ENCODE measurements at places on chromosomes 11 and 22. TPM values are rescaled to one million over a fixed set of nuclear protein-coding genes. Genes with fewer than 3 reads are reported as not detected.
A peak's percentile ranks its signal among the peaks of the same experiment; 100 is the strongest.

MMP10 gene
- total RNA-seq = not detected

LMNTD2 gene
- 4.2 TPM for total RNA-seq

OR2AG2 gene
- total RNA-seq = not detected

IL10RA gene
- total RNA-seq = 295 TPM

CHST1 gene
- not detected for total RNA-seq

CCDC73 gene
- not detected for total RNA-seq

GRCh38 chr11:111694851-111695250 is 71.3 kb downstream of the PPP2R1B start:
- no peak for DNase-seq

- no peak for DNase-seq
Measured at GRCh38 chr11:86663761-86664160, 8.7 kb downstream of the ME3 start.

DNA sequence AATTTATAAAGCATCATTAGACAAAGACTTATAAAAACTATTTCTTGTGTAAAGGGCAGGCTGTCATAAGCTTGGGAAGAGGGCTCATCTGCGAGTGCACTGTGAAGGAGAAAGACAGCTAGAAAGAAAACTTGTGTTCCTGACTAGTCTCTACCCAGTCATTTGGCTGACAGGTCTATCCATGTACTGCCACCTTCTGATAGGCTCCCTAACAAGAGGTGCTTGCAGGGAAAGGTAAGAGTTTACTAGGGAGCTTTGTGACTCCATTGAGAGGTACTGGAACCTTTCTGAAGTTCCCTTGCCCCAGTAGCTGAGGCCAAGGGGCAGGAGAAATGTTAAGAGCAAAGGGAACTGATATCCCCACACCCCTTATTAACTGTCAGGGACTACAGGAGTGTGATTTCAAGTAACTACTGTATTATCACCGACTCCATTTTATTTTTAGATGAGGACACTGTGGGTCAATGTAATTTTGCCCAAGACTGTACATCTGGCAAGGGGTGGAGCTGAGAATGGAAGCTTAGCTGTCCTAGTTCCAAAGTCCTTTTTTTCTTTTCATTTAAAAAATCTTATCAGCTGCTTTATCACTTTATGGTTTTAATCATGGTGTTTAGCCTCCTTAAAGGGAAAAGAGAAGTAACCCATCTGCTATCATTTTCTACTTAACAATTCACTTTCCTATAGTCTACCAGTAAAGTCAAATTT is 129.4 kb downstream of the ARHGAP20 start:
- no peak for DNase-seq

- DNase-seq = no peak
Measured at GRCh38 chr11:70670676-70671034, 272.3 kb downstream of the CTTN start.

GRCh38 chr22:22235558-22235957 is 9.0 kb upstream of the VPREB1 start:
- DNase-seq = peak; percentile 50

DNA sequence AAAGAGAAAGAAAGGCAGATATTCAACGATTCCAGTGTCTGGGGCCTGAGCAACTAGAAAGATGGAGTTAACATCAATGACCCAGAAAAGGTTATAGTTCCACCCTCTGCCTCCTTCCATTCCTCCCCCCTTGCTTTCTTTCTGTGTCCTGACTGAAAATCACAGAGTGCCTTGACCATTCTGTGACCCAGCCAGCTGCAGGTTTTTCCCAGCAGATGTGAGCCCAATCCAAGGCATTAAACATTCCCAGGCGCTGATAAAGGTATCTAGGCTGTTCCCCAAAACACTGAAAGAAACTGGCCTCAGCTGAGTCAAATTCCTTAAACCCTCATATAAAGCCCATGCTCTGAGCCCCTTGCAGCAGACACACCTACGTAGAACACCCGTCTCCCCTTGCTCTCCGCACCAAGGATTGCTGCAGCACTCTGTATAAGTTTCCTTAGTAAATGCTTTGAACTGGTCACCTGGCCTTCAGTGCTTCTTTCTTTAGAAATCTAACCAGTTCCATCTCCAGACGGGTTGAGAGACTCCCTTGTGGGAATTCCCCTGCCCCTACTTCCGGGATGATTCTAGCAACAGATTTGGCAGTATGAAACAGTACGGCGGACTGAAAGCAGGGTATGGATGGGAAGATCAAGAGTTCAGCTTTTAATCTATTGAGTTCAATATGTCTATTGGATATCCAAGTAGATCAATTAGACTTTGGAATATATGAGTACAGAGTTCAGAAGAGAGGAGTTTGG is 48.8 kb upstream of the ZC3H12C start:
- DNase-seq = no peak

GRCh38 chr11:116862951-116863350 is 25.5 kb upstream of the APOA1 start:
- no peak for DNase-seq

- no peak for DNase-seq
Measured at GRCh38 chr11:132844956-132845696, 687.2 kb downstream of the OPCML start.

- DNase-seq = no peak
Measured at GRCh38 chr11:44758983-44759382, 32.2 kb downstream of the TSPAN18 start.

GRCh38 chr11:133934096-133934495 is 22.7 kb downstream of the IGSF9B start:
- no peak for DNase-seq

- DNase-seq = no peak
Measured at GRCh38 chr11:9754010-9754471, 90.2 kb downstream of the SWAP70 start.

- DNase-seq = no peak
Measured at GRCh38 chr11:102283116-102283485, 34.2 kb upstream of the BIRC3 start.

GRCh38 chr11:114135737-114136151 is 76.2 kb downstream of the ZBTB16 start:
- no peak for DNase-seq

DNA sequence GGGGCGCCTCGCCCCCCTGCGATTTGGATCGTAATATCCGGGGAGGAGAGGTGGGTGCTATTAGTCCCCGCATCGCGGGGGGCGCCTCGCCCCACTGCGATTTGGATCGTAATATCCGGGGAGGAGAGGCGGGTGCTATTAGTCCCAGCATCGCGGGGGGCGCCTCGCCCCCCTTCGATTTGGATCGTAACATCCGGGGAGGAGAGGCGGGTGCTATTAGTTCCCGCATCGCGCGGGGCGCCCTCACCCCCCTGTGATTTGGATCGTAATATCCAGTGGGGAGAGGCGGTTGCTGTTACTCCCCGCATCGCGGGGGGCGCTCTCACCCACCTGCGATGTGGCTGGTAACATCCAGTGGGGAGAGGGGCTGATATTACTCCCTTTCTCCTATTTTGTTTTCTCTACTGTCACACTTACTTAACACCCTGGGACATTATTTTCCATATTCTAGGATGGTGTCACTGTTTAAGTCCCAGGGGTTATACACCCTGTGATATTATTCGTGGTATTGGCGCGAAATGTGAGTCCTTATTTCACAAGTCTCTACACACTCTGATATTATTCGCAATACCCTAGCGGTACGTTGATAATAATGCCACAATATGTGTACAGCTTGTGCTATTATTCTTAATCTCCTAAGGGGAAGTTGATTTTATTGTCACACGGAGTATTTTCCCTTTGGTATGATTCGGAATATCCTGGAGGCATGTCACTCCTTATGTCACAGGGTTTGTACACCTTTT is 57.8 kb upstream of the ALDH3B2 start:
- peak; percentile 70 for DNase-seq

DNA sequence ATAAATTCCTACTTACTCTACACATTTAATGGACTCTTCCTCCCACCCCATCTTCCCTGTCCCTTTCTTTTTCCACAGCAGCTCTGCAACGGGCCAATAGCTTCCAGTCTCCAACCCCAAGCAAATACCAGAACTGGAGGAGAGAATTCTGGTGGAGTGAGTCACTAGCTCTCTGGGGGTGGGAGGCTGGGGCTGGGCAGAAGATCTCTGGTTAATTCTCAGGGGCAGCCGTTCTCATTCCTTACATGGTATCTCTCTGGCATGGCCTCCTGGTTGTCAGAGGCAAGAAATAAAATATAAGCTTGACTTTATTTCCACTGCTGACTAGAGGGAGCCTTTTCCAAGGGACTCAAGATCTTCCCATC is 90.4 kb upstream of the PARVA start:
- no peak for DNase-seq

GRCh38 chr22:37291559-37292298 is 9.4 kb downstream of the CYTH4 start:
- no peak for DNase-seq

DNA sequence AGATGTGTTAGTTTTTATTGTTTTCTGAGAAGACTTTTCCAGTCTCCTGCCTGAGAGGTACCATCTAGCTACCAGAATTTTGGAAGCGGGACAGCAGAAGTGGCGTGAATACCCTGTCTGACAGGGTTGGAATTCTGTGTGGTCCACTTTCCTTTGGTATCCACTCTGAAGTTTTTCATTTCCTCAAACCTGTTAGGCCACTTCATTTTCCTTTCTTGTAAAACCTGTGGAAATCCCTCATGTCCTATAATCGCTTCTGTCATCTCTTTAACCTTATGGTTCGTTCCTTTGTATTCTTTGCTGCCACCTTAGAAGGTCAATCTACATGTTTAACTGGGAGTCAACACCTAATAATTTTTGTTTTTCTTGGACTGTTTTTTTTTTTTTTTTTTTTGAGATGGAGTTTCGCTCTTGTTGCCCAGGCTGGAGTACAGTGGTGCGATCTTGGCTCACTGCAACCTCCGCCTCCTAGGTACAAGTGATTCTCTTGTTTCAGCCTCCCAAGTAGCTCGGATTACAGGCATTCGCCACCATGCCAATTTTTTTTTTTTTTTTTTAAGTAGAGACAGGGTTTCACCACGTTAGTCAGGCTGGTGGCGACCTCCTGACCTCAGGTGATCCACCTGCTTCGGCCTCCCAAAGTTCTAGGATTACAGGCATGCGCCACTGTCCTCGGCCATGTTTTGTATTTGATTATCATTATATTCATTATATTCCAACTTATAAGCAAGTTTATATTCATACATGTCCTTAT is 7.1 kb downstream of the SFI1 start:
- no peak for DNase-seq

GRCh38 chr11:76380159-76380976 is 564 bp downstream of the THAP12 start:
- peak; percentile 49 for DNase-seq

- peak; percentile 45 for DNase-seq
Measured at GRCh38 chr22:20131597-20131858, at the start of gene ZDHHC8. ZDHHC8 (plus strand) TSS chr22:20131804; CDS start chr22:20131948, 144 bp downstream.

DNA sequence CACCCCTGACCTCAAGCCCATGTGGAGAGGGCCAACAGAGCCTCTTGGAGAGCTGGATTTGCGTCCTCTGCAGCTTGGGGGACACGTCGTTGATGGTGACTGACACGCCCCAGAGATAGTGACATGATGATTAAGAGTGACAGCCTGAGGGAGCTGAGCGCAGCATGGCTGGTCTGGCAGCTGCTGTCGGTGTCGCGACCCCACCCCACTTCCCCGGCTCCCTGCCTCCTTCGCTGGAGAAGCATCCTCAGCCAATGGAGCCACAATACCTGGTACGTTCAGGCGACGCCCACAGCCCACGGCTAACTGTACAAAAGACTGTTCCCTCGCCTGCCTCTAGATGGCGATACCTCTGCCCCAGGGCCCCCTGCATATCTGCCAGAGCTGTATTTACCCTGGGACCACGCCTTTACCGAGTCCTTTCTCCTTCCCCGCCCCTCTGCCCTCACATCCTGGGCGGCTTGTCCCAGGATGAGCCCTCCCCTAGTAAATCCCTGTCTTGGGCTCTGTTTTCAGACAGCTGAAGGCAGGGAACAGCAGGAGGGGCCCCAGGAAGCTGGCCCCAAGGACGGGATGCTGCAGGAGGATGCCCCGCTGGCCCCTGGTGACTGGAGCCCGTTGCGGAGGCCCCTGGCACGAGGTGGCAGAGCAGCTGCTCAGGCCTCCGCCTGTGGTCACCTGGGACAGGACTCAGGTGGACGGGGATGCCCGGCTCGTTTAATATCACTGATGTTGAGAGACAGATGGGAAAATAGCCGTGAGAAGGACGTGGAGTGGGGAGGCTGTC is 90.6 kb downstream of the RPS6KA4 start:
- peak; percentile 71 for DNase-seq

DNA sequence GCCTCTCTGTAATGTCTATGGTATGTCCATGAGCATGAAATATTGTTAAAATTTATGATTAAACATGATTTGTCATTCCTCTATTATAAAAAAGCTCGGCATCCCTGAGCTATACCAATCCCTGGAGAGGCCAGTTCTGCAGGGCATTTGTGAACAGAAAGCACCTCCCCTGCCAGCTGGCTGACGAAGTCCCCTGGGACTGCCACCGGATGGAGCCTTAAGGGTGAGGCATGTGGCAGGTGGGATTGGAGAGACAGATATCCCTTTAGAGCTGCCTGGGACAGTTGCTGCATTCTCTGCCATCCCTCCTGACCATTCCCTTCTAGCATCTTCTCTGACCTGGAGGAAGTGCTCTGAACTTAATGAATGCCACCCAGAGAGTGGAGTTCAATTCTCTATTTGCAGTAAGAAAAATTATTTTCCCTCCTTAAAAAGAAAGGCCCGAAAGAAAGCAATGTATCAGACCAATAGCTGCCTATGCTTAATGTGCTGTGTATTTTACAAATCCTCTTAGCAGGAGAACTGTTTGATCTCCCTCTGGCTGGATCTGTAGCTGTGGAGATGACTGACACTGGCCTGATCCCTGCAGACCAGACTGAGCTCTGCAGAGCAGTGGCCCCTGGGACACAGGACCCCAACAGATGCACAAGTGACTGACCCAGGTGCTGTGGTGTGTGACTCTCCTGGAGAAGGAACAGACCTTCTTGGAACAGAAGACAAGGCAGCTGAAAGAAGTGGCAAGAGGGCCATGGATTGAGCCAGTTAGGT is 219.0 kb upstream of the NAV2 start:
- DNase-seq = no peak

GRCh38 chr22:16914006-16914405 is 88.8 kb upstream of the XKR3 start:
- DNase-seq = no peak

GRCh38 chr22:41565403-41566054 is 4.7 kb downstream of the CSDC2 start:
- no peak for DNase-seq

GRCh38 chr11:90148900-90149299 is 14.4 kb downstream of the NAALAD2 start:
- no peak for DNase-seq

- no peak for DNase-seq
Measured at GRCh38 chr11:92251980-92252379, 27.4 kb downstream of the FAT3 start.

All from CD8-positive, alpha-beta T cell (primary cell).